Daoy (cell line): ENCODE measurements at places on chromosomes 6 and 20.

DNA sequence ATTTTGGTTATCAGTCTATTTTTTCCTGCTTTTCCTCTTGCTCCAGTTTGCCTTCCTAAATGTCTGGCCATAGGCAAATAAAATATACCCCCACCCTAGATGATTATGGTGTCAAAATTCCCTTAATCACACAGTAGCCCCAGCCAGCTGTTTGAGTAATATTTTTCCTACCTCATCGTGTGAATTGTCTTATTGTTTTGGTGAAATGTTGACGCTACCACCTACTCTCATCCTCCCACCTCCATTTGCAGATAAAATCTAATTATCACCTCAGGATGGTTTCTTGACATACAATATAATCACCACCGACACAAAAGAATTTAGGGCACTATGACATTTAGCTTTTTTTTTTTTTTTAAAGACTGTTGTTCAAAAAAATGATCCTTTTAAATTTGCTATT lies 44.1 kb upstream of the FUCA2 start:
- peak; percentile 23 for DNase-seq

GRCh38 chr6:80209430-80209829 lies 103.0 kb downstream of the BCKDHB start:
- DNase-seq, result no peak

DNA sequence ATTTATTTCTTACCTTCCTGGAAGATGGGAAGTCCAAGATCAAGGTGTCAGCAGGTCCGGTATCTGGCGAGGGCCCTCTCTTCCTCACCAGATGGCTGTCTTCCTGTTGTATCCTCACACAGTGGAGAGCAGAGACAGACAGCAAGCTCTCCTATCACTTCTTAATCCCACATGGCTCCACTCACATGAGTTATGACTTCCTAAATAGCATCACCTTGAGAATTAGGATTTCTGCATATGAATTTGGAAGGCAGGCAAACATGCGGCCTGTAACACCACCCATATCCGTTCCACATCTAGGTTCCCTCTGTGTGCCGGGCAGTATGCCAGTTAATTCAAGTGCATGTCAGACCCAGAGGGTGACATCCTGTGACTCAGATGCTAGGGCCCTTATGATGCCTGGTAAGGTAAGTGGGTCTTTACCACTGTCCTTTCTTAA lies 2.1 kb downstream of the RAET1E start:
- peak; percentile 96 for DNase-seq

- peak; percentile 23 for DNase-seq
Observed at GRCh38 chr20:56433880-56434255, 21.8 kb downstream of the CASS4 start.
